Stimulated activated CD8-positive, alpha-beta memory T cell treated with anti-CD3 and anti-CD28 coated beads, Interleukin-7, amount 100 ng/mL, for 24 hours (primary cell): ENCODE measurements at places on chromosomes 1 and 21.

GRCh38 chr21:34886240-34887104 is 162.6 kb downstream of the RUNX1 start:
- no peak for DNase-seq

GRCh38 chr1:44946725-44947062 is 39.7 kb downstream of the EIF2B3 start:
- no peak for DNase-seq

DNA sequence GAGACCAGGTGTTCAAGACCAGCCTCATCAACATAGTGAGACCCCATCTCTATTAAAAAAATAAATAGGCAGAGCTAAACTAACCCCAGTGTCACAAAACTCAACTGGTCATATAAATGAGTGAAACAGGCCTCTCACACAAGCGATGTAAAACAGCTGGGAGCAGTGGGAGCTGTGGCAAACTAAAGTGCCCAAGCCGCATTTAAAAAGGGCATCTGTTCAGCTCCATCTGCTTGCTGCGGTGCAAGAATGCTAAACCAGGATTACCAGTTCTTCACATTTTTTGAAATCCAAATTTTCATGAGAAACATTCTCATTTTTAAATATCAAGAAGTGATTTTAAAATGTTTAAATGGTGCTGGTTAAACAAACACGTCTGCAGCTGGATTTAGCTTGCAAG is 50.0 kb upstream of the WNT2B start:
- no peak for DNase-seq

- DNase-seq = no peak
Measured at GRCh38 chr21:36134803-36135390, at the start of gene CBR3. Gene CBR3 (plus strand): TSS chr21:36135079. CDS start chr21:36135193, 114 bp downstream.

- DNase-seq = no peak
Measured at GRCh38 chr1:79554688-79555087, 548.2 kb upstream of the ADGRL4 start.

- DNase-seq = no peak
Measured at GRCh38 chr1:1937549-1938275, 18.6 kb upstream of the TMEM52 start.

- DNase-seq = no peak
Measured at GRCh38 chr1:112488141-112488540, 20.6 kb upstream of the WNT2B start.

DNA sequence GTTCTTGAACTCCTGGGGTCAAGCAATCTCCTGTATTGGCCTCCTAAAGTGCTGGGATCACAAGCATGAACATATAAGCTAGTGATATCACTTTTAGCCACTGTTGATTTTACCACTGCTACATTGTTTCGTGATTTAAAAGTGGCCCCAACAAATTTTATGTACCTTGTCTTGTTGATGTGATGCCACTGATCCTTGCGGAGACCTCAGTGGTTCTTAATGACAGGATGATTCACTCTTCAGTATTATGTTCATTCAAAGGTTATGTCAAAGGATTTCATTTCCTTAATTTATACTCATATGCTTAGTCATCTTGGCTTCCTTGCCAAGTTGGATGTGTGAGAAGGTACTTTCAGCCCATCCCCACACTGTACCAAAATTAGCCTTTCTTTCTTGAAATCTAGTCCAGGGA is 12.1 kb downstream of the PRKACB start:
- no peak for DNase-seq

DNA sequence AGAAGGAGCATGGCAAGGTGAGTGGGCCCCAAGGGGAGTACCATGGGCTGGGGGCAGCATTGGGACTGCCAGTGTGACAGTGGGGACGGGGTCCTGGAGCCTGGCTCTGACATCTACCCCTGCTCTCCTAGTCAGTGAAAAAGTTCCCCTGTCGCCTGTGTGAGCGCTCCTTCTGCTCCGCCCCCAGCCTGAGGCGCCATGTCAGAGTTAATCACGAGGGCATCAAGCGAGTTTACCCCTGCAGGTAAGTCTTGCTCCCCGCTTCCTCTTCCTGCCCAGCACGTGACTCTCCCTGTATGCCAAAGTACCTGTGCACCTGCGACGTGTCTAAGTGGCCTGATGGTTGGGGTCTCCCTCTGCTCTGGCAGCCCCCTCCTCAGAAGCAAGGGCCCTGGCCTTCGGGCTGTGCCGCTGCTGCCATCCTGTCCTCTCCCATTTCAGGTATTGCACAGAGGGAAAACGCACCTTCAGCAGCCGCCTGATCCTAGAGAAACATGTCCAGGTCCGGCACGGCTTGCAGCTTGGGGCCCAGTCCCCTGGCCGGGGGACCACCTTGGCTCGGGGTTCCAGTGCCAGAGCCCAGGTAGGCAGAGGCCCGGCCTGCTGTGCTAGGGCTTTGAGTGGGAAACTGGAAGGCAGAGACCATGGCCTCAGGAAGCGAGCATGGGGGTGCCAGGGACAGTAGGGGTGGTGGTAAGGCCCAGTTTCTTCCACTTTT is 8.1 kb downstream of the ZNF687 start:
- no peak for DNase-seq

GRCh38 chr1:89833183-89834082 is 12.6 kb downstream of the LRRC8D start:
- DNase-seq = no peak

- DNase-seq = no peak
Measured at GRCh38 chr1:186682736-186683135, 2.5 kb upstream of the PTGS2 start.

DNA sequence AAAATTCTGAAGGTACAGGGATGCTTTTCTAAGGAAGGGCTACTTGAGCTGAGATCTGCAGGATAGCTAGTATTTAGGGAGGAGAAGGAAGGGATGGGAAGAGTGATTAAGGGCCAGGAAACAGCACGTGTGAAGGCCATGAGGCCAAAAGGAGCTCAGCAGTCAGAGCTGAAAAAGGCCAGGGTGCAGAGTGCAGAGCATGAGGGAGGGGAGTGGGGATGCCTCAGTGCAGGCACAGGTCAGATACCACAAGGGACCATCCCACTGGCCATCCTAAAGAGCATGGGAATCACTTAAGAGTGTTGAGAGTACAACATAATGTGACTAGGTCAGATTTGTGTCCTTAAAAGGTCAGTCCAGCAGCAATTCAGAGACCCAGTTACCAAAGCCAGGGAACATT is 16.0 kb downstream of the LRRN2 start:
- DNase-seq = no peak

GRCh38 chr1:196550731-196551130 is 57.5 kb downstream of the KCNT2 start:
- DNase-seq = no peak

GRCh38 chr1:65177457-65177856 is 29.5 kb downstream of the AK4 start:
- DNase-seq = no peak

GRCh38 chr1:43056981-43057391 is 98.3 kb upstream of the SLC2A1 start:
- no peak for DNase-seq

DNA sequence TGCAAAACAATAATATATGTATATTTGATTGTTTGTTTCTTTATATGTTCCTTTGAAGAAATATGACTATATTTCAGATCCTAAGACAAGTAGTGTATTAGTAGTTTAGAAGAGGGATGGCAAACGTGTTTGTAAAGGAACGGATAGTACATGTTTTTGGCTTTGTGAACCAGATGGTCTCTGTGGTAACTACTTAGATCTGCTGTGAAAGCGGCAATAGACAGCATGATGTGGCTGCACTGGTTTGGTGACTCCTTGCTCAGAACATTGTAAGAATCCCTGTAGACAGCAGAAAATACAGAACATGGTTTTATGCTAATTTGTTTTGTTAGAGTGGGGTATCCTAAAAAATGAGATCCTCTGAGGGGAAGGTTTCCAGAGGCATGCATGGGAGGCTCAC is 3.1 kb downstream of the ACADM start:
- no peak for DNase-seq

- no peak for DNase-seq
Measured at GRCh38 chr21:34074283-34075090, 1.1 kb downstream of the MRPS6 start.

- no peak for DNase-seq
Measured at GRCh38 chr1:232486454-232487207, 143.3 kb downstream of the SIPA1L2 start.

- DNase-seq = no peak
Measured at GRCh38 chr21:37784591-37785318, 131.5 kb downstream of the KCNJ6 start.

- DNase-seq = no peak
Measured at GRCh38 chr1:5465281-5465711, 526.9 kb downstream of the NPHP4 start.

DNA sequence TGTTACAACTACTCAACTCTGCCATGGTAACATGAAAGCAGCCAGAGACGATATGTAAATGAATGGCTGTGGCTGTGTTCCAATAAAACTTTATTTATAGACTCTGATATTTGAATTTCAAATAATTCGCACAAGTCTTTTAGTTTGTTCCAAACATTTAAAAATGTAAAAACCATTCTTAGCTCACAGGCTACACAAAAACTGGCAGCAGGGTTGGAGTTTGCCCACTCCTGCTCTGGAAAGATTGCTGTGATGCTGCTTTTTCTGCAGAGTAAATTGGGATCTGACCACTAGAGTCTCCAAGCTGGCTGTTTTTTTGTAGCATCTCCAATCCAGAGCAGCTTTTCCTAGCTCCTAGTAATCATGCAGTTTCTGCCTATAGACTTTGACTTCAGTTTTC is 157.5 kb downstream of the CHRM3 start:
- DNase-seq = no peak

DNA sequence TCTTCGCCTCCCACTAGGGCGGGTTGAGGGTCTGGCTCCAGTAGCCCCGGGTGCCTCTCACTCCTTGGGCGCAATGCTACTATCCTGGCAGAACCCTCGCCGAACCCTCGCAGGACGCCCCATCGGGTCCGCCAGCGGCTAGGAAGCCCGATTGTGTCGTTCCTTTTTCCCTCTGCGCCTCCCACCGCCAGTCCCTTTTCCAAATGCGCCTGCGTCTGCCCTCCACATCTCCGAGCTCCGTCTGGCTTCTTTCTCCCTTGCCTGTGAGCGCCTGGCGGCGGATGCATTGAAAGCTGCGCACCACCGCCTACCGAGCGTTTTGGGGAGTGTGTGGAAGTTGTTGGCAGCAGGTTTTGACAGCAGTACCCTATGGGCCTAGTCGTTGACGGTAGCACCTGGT is 1.0 kb upstream of the DIRAS3 start:
- no peak for DNase-seq

GRCh38 chr1:214002060-214002459 is 14.3 kb downstream of the PROX1 start:
- DNase-seq = no peak

DNA sequence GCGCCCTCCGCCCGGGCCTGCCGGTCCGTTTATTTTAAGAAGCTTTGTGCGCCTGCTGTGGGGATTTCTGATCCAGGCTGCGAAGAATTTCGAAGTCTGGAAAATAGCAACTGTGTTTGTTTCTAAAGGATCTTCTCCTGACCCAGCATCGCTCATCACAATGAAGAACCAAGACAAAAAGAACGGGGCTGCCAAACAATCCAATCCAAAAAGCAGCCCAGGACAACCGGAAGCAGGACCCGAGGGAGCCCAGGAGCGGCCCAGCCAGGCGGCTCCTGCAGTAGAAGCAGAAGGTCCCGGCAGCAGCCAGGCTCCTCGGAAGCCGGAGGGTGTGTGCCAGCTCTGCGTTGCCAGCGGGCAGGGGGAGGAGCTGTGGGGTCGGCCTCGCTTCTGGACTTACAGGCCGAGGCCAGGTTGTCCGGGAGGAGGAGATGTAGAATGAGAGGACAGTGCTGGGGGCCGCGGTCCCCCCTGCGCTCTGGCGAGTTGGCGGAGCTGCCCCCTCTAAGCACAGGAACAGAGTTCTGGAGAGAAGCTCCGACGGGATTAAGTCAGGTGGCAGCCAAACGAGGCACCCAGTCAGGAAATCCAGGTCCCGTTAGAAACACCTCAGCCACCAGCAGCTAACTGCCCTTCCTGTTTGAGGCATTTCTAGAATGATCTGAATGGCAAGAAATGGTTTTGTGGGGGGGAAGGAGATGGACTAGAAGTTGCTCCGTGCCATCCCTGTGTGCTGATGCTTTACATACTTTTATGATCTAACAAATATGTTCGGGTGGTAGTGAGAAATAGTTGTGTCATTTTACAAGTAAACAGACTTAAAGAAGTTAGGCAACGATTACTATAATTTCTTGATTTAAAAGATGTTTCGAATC is 948 bp downstream of the TXLNA start:
- no peak for DNase-seq

GRCh38 chr21:45535341-45536081 is 6.7 kb downstream of the SLC19A1 start:
- DNase-seq = no peak

DNA sequence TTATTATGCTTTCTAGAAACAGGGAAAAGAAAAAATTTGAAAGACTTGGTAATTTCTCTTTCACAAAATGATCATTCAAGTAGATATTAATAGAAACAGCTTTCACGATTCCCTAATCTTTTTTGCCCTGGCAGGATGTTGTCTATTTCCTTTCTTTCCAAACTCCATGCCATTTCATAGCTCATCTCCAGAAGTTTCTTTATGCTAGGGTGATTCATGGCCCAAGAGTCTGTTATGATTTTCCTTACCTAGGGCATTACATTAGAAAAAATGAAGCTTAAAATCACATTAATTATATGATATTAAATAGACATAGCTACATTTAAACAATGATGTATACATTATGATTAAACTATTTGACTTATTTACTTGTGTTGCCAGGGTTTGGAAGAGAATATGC is 762.1 kb downstream of the LTN1 start:
- DNase-seq = no peak

GRCh38 chr21:27675306-27675705 is 708.4 kb upstream of the ADAMTS5 start:
- no peak for DNase-seq

DNA sequence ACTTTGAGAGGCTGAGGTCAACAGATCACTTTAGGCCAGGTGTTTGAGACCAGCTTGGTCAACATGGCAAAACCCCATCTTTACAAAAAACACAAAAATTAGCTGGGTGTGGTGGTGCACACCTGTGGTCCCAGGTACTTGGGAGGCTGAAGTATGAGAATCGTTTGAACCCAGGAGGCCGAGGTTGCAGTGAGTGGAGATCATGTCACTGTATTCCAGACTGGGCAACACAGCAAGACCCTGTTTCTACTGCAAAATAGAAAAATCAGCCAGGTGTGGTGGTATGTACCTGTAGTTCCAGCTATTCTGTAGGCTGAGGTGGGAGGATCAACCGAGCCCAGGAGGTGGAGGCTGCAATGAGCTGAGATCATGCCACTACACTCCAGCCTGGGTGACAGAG is 4.2 kb upstream of the INTS3 start:
- DNase-seq = no peak

DNA sequence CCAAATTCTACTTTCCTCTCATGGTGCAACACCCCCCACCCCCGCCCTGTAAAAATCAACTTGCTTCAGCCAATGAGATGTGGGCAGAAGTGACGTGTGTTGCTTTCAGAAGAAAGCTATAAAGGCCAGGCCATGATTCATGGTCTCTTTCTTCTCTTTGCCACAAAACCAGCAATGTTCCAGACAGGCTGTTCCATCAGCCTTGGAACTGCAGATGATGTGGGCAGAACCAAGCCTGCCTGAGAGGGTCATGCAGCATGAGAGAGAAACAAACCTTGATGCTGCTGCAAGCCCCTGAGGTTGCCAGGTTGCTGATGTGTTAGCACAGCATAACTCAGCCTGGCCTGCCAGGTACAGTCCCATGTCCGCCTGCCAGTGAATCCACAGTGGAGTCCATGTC is 41.8 kb downstream of the MIS18A start:
- no peak for DNase-seq

GRCh38 chr1:154777154-154777553 is 92.9 kb downstream of the KCNN3 start:
- no peak for DNase-seq
